CD4-positive, alpha-beta T cell treated with Interleukin-4 for 4 hours (primary cell): ENCODE measurements at places on chromosomes 13 and 19.

- no peak for DNase-seq
These were observed 20.3 kb downstream of the TNFSF13B start for GRCh38 chr13:108289819-108290218.

- peak; percentile 72 for DNase-seq
These were observed 10.1 kb downstream of the OR1I1 start for GRCh38 chr19:15091918-15092753.

- DNase-seq = no peak
These were observed 95.2 kb downstream of the FRY start for GRCh38 chr13:32126756-32127155.

DNA sequence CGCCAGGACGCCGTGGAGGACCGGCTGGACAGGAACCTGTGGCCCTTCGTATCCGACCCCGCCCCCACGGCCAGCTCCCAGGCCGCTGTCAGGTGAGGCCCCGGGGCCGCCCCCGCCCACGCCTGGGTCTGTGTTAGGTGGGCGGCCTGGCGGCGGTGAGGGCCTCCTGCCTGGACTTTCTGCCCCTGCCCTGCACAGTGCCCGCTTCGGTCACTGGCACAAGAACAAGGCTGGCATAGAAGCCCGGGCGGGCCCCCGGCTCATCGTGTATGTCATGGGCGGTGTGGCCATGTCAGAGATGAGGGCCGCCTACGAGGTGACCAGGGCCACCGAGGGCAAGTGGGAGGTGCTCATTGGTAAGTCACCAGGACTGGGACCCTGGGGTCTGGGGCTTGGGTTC is 10.2 kb downstream of the STXBP2 start:
- no peak for DNase-seq

DNA sequence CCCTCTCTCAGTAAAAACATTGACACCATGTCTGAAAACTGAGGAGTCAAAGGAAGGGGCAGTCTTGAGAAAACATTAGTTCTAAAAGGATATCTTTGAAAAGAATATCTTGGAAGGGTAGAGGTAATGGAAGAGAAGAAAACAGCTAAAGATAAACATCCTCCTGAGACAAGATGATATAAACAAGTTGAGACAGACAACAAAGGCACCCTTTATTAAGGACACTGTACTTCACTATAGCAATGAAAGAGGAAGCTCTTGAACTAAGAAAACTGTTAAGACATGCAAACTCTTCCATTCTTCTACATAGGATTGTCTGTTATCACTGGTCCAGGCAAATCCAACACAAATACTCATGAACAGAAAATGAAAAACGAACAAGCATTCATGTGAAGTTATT is 46.3 kb downstream of the MTMR6 start:
- no peak for DNase-seq

GRCh38 chr13:111203736-111204389 is 88.8 kb downstream of the ARHGEF7 start:
- no peak for DNase-seq

DNA sequence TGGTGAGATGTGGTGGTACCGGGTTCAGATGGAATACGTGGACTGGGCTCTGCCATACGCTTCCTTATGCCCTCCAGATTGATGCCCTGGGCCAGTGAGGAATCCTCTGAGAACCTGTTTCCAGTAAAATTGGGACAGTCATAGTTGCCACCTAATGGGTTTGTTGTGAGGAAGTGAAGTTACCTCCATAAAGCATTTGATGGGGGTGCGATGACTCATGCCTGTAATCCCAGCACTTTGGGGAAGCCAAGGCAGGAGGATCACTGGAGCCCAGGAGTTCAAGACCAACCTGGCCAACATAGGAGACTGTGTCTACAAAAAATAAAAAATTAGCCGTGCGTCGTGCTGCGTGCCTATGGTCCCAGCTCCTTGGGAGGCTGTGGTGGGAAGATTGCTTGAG is 4.8 kb downstream of the SNRPA start:
- DNase-seq = no peak

GRCh38 chr13:68714292-68714691 is 1393.3 kb upstream of the ATXN8OS start:
- no peak for DNase-seq

- no peak for DNase-seq
These were observed 18.2 kb downstream of the CCNA1 start for GRCh38 chr13:36450534-36450933.

DNA sequence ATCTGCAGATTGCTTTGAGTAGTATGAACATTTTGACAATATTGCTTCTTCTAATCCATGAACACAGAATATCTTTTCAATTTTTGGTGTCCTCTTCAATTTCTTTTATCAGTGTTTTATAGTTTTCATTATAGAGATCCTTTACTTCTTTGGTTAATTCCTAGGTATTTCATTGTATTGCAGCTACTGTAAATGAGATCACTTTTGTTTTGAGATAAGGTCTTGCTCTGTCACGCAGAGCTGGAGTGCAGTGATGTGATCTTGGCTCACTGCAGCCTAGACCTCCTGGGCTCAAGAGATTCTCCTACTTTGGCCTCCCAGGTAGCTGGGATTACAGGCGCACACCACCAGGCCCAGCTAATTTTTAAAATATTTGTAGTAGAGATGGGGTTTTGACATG is 9.8 kb downstream of the CYP2A7 start:
- DNase-seq = no peak

DNA sequence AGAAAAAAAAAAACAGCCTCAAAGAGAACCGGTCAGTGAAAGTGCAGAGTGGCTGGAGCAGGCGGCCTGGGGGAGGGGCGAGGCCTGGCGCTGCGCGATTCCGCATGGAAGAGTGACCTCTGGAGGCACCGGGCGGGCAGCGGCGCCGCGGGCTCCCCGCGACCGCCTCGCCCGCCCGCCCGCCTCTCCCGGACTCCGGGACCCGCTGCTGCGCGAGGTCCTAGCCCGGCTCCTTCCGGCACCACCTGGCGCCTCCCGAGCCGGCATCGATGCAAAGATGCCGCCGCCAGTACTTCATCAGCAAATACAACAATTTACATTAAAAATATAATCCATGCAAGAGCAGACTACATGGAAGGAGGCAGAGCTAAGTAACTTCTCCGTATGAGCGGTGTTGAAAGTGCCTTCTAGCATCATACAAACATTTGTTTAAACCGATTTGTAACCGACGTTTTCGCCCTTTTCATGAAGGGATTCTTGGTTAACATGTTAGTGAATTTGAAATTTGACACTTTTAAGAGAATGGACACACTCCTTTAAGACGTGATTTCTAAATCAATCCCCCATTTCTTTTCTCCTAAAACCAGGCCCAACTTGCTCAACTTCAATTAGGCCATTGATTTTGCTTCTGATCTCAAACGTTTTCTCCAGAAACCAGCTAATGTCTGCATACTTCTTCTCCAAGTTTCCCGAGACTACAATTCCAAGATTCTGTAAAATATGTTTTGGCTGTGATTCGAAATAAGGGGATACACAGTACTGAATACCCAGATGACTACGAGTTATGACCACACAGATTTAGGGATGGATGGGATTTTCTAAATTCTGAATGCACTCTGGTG is 2.1 kb downstream of the EFNB2 start:
- no peak for DNase-seq

DNA sequence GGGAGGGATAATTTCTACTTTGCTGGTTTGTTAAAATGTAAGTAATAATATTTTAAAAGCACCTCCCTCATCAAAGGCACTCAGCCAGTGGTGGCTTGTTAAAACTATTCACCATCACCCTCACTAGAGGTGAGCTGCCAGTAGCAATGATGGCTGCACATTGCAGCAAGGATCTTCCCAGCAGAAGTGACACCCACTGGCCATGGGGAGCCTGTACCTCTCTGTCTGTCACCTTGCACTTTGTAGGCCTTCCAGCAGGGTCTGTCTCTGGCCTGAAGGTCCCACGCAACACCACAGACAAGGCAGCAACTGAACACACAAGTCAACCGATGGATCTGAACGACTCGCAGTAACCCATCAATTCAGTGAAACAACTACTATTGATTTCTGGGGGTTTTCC is 47.3 kb upstream of the C13orf42 start:
- DNase-seq = no peak

DNA sequence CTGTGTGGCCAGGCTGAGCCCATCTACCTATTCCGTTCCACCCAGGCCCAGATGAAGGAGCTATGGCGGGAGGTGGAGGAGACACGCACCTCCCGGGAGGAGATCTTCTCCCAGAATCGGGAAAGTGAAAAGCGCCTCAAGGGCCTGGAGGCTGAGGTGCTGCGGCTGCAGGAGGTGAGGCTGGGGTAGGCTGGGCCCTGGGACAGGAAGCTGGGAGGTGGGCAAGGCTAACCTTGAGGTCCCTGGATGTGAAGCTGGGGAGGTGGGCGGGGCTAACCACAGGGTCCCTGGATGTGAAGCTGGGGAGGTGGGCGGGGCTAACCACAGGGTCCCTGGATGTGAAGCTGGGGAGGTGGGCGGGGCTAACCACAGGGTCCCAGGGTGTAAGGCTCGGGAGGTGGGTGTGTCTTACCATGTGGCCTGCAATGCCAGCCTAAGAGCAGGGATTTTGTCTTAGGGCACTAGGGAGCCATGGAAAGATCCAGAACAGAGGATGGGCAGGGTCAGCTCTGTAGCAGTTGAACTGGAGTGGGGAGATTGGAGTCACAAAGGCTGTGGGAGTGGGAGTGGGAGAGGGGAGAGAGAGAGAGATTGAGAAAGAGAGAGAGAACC is 36.9 kb downstream of the KCNC3 start:
- no peak for DNase-seq

DNA sequence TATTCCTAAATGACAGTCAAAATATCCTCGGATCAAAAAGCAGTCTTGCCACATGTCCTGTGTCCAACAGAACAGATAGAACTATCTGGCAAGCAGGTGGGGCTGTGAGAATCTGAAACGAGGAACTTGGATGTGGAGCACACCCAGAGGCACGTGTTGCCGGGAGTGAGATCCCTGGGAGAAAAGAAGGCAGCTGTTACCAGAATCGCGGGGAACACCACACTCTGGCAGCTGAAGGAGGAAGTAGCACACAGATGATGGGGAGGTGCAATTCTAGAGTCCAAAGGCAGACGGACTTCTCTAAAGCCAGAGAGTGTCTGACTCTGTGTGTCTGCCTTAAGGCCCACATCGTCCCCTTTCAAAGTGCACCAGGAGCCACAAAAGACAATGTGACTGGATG is 22.3 kb downstream of the SLC7A1 start:
- no peak for DNase-seq

DNA sequence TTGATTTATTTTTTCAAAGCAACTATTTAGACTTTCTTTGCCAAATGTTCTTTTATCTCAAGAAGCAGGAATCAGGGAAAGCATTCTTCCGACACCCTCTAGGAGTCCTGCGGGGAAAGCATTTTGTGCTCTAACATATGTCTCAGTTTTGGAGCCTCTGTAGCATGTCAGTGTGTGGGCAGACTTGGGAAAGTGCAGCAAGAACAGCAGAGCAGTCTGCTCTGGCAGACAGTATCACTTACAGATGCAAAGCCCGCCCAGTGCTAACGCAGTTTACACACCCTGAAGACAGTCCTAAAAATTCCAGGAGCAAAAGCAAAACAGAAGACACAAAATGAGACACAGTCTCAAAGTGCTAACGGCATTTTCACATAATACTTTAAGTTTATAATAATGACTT is 393.5 kb downstream of the KLF12 start:
- DNase-seq = no peak

DNA sequence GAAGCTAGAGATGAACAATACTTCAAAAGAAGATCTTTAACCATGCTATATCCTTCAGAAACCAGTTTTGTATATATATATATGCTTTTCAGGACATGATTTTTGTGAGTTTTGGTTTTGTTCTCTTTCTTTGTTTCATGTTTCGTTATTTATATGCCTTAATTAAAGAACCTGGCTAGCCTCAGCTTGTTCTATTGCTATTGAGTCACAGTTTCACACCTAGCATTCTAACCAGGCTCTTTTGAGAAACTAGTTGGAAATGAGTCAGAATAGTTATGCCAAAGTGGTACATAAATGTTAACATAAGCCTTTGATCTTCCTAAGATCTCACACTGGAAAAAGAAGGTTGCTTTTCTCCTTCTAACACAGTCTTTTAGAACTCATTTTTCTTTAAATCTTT is 1925.2 kb downstream of the OLFM4 start:
- DNase-seq = no peak

GRCh38 chr13:48001114-48001881 is at the start of gene SUCLA2:
Gene SUCLA2, minus strand, starts transcription at chr13:48001273. Its CDS starts 4 bp downstream, at chr13:48001269.
- peak; percentile 86 for DNase-seq

DNA sequence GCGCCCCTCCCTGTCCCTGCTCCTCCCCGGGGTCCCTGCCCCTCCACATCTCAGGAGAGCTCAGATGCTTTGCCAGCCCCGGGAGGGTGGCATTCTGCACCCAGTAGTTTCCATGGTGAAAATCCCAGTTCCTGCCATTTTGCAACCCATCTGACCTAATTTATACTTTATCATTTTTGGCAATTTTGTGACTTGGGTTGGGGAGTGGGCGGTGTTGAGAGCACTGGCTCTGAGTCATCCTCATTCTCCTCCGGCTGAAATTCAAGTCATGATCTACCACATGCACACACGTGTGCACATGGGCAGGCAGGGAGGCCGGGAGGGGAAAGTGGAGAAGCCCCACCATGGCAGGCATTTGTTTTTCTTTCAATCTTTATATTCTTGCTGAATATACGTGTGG is 208.6 kb downstream of the URI1 start:
- no peak for DNase-seq

DNA sequence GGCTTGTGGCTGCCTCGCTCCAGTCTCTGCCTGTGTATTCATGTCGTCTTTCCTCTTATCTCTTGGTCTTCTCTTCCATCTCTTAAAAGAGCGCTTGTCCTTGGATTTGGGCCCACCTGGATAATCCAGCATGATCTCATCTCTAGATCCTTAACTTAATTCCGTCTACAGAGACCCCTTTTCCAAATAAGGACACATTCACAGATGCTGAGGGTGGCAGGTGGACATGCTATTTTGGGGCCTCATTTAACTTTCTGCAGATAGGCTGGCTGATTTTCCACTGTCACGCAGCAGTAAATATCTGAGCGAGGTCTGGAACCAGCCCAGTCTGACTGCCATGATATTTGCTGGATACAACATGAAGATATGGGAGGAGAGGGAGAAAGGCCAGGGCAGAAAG is 41.5 kb upstream of the TSHZ3 start:
- no peak for DNase-seq

GRCh38 chr13:109331011-109331433 is 455.4 kb downstream of the IRS2 start:
- DNase-seq = no peak

GRCh38 chr19:42497492-42498168 is 30.7 kb downstream of the CEACAM1 start:
- DNase-seq = no peak

DNA sequence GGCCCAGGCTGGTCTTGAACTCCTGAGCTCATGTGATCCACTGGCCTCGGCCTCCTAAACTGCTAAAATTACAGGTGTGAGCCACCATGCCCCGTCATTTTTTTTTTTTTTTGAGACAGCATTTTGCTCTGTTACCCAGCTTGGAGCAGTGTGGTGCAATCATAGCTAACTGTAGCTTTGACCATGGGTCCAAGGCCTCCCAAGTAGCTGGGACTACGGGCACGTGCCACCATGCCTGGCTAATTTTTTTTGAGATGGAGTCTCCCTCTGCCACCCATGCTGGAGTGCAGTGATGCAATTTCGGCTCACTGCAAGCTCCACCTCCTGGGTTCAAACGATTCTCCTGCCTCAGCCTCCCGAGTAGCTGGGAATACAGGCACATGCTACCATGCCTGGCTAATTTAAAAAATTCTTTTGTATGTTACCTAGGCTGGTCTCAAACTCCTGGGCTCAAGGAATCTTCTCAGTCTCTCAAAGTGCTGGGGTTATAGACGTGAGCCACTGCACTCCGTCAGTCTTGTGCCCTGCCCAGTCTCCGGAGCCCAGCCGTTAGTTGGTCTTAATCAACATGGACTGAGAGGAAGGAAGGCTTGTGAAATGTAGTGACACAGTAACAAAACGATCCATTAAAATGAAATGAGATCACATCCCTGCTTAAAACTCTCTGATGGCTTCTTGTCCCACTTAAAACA is 1.4 kb upstream of the LRG1 start:
- DNase-seq = no peak
